HS-5 (cell line): ENCODE measurements at places on chromosomes 2 and 18.
A peak's percentile ranks its signal among the peaks of the same experiment; 100 is the strongest.

- DNase-seq = no peak
Measured at GRCh38 chr2:190970160-190970559, 43.8 kb downstream of the STAT1 start.

- peak; percentile 18 for DNase-seq
Measured at GRCh38 chr2:184558713-184559464, 39.4 kb upstream of the ZNF804A start.

DNA sequence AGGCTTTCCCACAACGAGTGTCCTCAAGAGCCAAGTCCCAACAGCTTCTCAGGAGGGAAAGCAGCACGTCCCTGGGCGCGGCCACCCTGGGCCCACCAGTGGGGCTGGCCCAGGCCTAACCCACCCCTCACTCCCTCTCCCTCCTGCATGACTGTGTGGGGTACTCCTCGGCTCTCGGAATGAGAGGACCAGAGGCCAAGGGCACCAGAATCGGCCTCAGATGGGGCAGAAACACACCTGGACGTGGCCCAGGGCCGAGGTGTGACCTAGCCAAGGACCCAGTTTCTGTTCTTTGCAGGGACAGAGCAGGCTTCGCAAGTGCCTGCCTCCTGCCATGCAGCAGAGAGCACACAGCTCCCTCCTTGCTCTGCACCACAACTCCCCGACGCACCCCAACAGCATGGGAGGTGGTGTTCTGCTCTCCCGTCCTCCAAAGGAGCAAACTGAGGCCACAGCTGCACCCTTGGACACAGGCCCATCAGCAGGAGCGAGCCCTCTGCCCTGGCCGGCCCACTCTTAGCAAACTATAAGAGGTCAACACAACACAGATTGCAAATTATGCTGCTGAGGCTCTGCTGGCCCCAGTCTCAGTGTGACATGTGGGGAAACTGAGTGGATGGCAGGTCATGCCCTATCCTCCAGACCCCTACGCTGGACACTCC, 19.7 kb downstream of the HS6ST1 start:
- DNase-seq = no peak

DNA sequence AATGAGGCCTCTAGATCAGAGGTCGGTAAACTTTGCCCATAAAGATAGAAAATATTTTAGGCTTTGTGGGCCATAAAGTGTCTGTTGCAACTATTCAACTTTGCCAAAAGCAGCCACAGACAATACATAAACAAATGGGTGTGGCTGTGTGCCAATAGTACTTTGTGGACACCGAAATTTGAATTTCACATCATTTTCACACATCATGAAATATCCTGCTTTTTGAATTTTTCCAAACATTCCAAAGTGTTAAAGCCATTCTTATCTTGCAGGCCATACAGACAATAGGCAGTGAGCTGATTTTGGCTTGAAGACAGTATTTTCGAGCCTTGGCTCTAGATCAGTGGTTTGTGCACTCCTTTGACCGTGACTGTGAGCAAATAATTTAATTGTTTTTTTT, 51.1 kb upstream of the EPC2 start:
- no peak for DNase-seq

GRCh38 chr2:10329880-10330699, 27.4 kb downstream of the HPCAL1 start:
- DNase-seq = peak; percentile 13

GRCh38 chr2:201342923-201343322, 14.2 kb downstream of the FLACC1 start:
- DNase-seq = no peak

- no peak for DNase-seq
Measured at GRCh38 chr2:24080701-24081100, 3.9 kb downstream of the TP53I3 start.
